ENCODE measurements at places on chromosomes 2 and 18. TPM values are rescaled to one million over a fixed set of nuclear protein-coding genes. Genes with fewer than 3 reads are reported as not detected.

The HOXD8 gene
- total RNA-seq: 11.2 TPM

DNA sequence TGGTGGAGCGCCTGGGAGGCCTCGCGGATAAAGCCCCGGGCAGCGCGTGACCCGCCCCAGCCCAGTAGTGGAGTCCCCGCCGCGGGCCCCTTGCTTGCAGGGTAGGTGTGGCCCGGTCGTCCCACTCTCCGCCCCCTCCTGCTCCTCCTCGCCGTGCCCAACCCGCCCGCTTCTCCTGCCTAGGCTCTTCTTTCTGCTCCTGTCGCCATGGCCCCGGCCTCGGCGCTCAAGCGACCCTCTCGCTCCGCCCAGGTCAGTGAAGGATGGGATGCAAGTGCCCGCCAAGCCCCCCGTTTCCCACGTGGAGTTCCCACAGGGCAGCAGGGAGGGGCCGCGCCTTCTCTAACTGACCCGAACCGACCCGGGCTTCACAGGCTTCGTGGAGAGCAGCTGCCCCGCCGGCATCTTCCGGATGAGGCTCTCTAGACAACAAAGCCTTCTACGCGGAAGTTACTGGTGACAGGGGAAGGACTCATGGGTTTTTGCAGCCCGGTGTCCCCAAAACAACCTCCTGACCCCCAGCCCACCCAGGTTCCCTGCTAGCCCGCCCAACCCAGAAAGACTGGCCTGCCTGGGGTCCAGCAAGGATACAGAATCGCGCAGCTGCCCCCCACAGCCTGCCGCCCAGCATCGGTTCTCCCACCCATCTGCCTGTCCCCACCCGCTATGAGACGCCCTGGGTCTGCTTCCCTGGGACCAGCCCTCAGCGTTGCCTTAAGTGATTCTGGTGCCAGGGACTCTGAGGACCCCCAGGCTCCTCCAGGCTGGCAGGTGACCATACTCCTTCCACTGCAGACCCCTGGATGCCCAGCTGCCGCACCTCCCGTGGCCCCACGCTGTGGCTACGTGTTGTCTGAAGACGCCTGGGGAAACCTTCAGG, 32.8 kb downstream of the TTC32 start:
- H3K4me1 ChIP-seq: peaks cover 15% of the 10 kb centered on the region
- no peak for DNase-seq
- H3K27me3 ChIP-seq: no peaks in the 10 kb centered on the region
- H3K27ac ChIP-seq: no peak overlapping the region

- no peak overlapping the region for H3K27ac ChIP-seq
- no peak for DNase-seq
- H3K27me3 ChIP-seq: no peaks in the 10 kb centered on the region
- no peaks in the 10 kb centered on the region for H3K36me3 ChIP-seq
Measured at GRCh38 chr2:75564026-75564688, 3.4 kb upstream of the EVA1A start.

- H3K27me3 ChIP-seq: no peaks in the 10 kb centered on the region
- H3K4me3 ChIP-seq: no peak overlapping the region
- no peak for DNase-seq
- no peaks in the 10 kb centered on the region for H3K4me1 ChIP-seq
- no peak overlapping the region for H3K27ac ChIP-seq
- no peaks in the 10 kb centered on the region for H3K36me3 ChIP-seq
Measured at GRCh38 chr2:185790361-185790760, 51.8 kb downstream of the FSIP2 start.

DNA sequence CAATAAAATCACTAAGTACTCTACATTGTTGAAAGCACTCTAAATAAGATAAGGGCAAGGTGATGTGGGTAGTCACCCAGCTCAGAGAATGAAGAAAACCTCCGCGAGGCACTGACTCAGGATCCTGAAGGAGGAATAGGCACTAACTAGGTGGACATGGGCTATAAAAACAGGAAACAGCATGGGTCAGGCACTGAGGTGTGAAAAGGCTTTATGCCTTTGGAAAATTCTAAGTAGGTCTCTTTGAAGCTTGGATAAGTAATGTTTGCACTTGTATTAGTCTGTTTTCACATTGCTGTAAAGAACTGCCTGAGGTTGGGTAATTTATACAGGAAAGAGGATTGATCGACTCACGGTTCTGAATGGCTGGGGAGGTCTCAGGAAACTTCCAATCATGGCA, 161.6 kb downstream of the EPHA4 start:
- H3K27me3 ChIP-seq: no peaks in the 10 kb centered on the region
- H3K27ac ChIP-seq: no peak overlapping the region
- no peak overlapping the region for H3K4me3 ChIP-seq
- no peaks in the 10 kb centered on the region for H3K36me3 ChIP-seq
- H3K4me1 ChIP-seq: no peaks in the 10 kb centered on the region
